ENCODE measurements at places on chromosomes 5 and 9.

DNA sequence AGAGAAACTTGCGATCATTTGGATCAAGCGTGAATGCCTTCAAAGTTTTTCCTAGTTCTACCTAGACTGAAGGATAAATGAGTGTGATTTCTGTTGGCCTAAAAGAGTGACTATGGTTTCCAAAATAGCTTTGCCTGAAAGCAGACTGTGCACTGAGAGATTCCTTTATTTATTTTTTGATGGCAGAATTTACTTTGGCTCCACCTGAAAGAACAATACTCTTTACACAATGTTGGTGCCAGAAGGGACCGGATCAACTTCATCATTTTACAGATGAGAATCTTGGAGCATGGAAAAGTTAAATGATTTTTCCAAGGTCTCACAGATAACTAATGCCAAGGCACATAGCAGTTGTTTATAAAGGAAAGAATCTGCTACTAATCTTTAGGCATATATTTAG, 199.6 kb downstream of the KCTD16 start:
- DNase-seq: no peak

DNA sequence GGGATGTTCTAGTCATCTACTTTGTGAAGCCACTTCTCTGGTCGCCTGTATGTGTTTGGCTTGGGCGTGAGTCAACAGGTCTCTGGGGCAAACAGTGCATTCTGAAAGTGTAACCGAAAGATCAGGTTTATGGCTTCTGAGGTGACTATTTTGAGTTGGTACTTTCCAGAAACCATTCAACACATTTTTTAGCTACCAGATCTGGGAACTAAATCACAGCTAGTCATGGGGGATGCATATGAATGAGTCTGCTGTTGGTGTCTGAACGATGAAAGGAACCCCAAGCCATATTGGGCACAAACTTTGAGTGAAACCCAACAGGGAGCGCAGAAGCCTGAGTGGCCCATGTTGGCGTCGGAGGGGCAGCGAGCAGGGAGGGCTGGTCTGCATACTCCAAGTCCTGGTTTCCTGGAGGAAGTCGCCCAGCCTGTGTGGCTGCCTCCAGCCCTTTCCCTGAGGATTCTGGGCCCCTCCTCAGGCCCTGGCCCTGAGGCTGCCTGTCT, 35.3 kb downstream of the UBE2QL1 start:
- DNase-seq: no peak

DNA sequence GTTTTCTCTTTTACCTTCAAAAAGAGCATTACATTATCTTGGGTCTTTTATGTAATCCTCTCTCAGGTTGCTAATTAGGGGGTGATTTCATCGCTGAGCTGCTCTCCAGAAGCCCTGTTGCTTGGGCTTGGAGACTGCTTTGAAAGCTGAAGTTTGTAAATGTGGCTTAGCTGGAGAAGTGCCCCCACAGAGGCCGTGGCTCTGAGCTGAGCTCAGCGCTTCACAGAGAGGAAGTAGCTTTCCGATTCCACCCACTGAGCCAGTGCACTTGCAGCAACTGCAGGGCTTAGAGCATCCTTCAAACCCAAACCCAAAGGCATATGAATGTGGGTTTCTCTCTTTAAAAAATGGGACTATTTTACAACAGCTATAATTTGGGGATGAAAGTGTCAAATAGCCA, 13.7 kb upstream of the NXNL2 start:
- DNase-seq: no peak

GRCh38 chr5:109857405-109858031, 167.8 kb downstream of the MAN2A1 start:
- DNase-seq: no peak

- no peak for DNase-seq
These were observed 72.5 kb upstream of the CACNA1B start for GRCh38 chr9:137804908-137805630.

DNA sequence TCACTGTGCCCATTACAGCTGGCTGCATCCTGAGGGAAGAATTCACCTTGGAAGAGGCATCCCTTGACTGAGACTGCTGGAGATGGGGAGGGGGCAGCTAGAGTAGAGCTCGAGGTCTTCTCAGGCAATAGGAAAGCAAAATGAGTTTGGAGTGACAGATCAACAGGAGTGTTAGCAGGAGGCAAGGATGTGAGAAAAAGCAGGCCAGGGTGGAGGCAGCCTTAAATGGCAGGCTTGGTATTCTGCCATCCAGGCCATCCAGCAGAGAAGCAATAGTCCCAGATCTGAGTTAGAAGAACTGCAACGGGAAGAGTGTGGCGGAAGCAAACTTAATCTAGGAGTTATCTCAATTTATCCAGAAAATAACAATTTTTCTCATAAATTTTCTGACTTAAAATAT, 6.1 kb downstream of the ADAMTS12 start:
- no peak for DNase-seq

GRCh38 chr9:36517131-36517530, 55.6 kb upstream of the MELK start:
- no peak for DNase-seq

GRCh38 chr5:178191661-178192060, 4.5 kb upstream of the GMCL2 start:
- DNase-seq: no peak

DNA sequence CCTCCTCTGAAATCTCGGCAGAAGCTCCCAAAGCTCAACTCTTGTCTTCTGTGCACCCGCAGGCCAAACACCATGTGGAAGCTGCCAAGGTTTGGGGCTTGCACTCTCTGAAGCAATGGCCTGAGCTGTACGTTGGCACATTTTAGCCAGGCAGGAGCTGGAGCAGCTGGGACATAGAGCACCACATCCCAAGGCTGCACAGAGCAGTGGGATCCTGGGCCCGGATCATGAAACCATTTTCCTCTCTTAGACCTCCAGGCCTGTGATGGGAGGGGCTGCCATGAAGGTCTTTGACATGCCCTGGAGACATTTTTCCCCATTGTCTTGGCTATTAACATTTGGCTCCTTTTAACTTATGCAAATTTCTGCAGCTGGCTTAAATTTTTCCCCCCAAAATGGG, 567.1 kb upstream of the ZNF608 start:
- DNase-seq: no peak

GRCh38 chr5:9547122-9547947, 1.5 kb upstream of the SEMA5A start:
- DNase-seq: no peak

DNA sequence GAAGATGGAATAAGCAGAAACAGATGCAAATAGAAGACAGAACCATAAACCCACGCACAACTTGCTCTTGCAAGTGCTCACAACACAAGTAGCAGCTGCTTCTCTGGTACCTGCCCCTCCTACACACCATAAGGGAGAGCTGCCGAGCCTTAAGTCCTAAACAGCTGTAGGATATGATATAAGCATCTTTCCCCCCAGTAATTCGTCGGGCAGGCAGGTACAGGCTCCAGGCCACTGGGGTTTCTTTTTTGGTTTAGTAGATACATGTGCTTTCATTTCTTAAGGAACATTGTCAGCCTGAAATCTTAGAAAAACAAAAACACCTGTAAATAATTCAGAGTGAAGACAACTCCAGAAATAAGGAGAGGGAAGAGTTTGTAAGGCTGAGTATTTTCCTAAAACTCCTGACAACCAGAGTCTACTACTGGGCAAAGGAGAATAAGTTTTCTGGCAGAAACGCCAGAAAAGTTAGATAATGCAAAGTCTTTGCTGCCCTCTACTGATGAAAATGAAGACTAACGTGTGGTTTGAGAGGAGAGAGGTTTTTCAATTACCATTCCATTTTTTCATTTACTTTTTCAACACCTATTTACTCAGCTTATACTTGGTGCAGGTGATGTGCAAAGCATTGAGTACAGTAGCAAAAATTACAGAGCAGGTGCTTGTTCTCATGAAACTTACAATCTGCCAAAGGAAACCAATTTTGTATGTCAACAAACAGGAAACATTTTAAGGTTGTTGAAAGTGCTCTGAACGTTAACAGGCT, 20.1 kb upstream of the TCERG1 start:
- DNase-seq: no peak

DNA sequence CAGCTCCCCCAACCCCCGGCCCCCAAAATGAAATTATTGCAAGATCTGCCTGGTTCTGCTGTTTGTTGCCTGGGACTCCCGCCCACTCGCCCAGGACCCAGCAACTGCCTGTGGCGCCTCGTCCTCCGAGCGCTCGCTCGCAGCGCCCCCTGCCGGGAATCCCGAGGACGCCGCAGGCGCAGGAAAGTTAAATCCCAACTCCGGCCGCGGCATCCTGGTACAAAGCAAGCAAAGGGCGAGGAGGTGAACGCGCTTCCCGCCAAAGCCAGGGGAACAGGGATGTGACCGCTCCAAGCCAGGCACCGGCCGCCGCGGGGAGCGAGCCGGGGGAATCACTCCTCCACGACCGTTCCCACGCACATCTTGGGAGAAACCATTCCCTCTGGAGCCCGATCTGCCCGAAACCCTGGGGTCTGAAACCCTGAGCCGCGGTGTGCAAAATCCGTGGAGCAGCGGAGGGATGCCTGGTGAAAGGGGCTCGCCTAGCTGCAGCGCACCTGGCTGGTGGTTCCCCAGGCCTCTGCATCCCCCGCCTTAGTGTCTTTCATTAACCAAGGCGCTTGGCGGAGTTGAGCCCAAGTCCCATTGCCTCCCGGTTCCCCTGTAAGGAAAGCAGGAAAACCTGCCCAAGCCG, 1.3 kb downstream of the SEMA5A start:
- peak; percentile 95 for DNase-seq

- DNase-seq: no peak
These were observed 97.0 kb upstream of the COL5A1 start for GRCh38 chr9:134544388-134545214.

- DNase-seq: no peak
These were observed 410.1 kb upstream of the SMARCA2 start for GRCh38 chr9:1604942-1605560.

GRCh38 chr9:14466429-14466818, 152.5 kb upstream of the NFIB start:
- DNase-seq: no peak

- DNase-seq: no peak
These were observed 88.3 kb upstream of the CTNND2 start for GRCh38 chr5:11992518-11992917.
